Stimulated activated naive CD4-positive, alpha-beta T cell treated with Interleukin-2 at 50 U/mL for 16 hours (primary cell): ENCODE measurements at places on chromosomes 11 and 22.

DNA sequence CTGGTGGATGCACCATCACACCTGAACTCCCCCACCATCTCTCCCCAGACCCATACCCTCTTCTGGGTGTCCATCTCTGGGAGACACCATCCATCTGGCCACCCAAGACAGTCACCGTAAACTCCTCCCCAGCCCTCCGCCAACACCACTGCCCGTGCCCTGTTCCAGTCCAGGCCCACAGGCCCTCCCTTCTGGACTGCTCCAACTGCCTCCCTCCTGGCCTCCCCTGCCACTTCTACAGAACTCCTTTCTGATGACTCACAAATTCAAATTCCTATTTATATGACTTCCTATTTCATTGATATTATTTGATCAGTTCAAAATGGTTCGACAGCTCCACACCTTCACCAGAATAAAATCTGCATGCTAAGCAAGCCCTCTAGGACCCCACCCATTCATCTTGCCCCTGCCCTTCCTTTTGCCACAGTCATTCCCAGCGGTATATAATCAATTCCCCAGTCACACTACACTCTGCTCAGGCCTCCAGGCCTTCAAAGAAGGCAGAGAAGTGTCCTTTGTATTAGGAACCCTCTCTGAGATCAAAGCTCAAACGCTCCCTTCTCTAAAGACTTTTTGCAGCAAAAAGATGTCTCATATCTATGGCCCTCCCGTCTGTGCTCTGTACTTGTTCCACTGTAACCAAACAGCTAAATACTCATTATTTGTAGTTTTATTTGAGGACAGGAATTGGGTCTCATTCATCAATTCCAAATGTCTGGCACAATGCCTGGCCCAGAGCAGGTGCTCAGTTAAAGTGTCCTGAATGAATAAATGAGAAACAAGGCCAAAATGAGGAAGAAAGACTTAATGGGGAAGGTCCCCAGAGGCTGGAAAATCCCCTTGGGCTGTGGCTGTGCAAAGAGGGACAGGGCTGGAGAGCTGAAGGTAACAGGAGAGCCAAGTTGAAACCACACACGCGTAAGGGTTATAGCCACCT is 29.0 kb downstream of the MYH9 start:
- DNase-seq: no peak

DNA sequence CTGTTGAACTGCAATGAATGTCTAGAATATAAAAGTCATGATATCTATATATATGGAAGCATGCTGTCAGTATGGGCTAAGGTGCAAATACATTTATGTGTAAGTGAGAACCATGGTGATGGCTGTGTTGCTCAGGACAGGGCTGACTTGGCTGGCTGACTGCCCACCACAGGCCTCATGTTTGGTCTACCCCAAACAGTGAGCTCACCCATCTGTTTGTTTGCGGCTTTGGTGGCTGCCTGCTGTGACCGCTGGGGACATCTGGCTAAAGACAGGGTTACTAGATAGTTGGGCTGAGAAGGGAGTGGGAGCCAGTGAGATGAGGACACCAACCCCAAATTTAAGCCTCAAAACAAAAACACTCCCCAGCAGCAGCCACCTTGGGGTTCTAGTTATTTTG is 6.3 kb downstream of the CD44 start:
- peak; percentile 50 for DNase-seq

GRCh38 chr11:122796128-122796717 is 42.1 kb upstream of the CRTAM start:
- DNase-seq: peak; percentile 45

DNA sequence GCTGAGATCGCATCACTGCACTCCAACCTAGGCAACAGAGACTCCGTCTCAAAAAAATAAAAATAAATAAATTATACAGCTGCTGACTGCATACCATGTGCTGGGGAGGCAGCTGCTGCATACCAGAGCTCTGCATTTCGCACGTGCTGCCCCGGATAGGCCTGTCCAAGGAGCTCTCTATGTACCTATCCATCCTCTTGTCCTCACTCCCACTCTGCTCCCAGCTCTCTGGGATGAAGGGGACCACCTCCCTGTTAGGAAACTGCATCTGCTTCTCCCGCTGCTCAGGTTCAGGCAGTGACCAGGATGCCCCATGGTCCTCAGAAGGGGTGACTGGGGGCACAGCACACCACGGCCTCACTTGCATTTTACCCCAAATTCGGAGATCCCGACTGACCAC is 302.3 kb downstream of the BRD1 start:
- DNase-seq: no peak

- no peak for DNase-seq
Measured at GRCh38 chr22:44404341-44405020, 91.7 kb upstream of the SHISAL1 start.

DNA sequence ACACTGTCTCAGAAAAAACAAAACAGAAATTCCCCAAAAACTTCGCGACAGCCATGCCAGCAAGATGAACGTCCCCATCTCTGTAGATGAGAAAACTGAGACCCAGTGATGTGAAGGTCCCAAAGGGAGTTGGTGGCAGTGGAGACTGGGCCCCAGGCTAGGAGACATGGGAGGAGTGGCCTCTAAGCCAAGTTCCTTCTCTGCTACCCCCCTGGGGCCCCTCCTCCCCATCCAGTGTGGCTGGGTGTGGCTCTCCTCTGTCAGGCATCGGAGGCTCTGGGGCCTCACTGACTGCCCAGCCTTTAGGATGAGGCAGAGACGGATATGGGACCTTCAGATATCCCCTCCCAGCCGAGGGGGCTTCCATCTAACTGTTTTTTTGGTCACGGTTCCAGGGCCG is 9.8 kb downstream of the RELT start:
- no peak for DNase-seq

DNA sequence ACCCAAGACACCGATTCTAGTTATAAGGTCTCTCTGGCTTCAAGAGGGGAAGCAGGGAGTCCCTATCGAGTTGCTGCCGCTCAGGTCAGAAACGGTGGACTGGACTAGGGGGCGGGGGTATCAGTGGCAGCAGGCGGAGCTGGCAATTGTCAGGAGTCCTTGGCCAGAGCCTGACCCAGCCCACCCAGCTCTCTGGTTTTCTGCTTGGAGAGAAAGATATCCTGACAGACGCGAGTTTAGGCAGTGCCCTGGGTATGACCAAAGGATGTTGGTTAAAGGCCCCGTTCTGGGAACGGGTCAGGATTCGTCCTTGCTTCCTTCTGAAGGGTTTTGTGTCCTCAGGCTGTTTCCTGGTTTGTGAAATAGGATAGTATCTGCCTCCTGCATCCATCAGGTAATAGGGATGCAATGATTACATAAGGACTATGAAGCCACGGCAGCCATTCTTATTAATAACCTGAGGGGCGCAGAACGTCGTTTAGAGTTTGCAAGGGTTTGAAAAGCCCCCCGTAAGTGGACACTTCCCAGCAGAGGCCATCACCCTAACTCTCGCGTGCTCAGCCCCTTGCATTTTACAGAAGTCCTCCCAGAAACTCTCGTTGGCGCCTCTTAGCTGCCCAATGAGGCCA is 700 bp upstream of the DEPDC5 start:
- DNase-seq: no peak

- DNase-seq: peak; percentile 29
Measured at GRCh38 chr11:3855808-3856491, 486 bp downstream of the STIM1 start.

DNA sequence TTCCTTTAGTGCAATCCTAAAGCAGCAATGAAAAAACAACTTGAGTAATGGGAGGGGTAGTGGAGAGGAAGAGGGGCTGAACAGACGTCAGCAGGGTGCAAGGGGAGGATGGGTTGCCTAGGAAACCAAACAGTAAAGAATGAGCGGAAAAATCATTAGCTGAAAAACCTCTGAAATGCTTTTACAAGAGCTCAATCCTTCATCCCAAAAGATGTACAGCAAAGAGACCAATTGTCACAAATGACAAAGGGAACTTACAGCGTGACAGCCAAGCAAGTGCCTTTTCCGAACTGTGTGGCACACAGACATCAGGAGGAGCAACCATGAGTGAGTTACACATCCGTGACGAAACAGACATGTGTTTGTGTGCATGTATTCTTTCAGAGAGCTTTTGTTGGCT is 104.6 kb downstream of the SIK3 start:
- DNase-seq: no peak

DNA sequence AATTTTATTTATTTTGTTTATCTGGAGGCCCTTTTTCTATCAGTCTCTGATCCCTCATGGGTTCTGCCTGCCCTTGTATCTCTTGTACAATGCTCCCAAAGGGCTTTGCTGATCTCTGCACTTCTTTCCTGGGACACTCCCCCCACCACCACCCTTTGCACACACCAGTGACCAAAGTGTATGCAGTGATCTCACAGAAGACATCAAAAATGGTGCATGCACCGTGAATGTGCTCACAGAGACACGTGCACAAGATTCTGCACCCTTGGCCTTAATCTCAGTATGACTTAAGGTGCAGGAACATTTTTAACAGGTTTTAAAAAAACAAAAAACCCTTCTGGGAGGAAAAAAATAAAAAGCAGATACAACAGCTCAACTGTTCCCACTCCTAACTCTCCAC is 12.2 kb upstream of the ADSL start:
- DNase-seq: no peak

- no peak for DNase-seq
Measured at GRCh38 chr22:17707526-17707925, 66.7 kb downstream of the BID start.

GRCh38 chr11:66112601-66113499 is 42.8 kb downstream of the PACS1 start:
- no peak for DNase-seq

DNA sequence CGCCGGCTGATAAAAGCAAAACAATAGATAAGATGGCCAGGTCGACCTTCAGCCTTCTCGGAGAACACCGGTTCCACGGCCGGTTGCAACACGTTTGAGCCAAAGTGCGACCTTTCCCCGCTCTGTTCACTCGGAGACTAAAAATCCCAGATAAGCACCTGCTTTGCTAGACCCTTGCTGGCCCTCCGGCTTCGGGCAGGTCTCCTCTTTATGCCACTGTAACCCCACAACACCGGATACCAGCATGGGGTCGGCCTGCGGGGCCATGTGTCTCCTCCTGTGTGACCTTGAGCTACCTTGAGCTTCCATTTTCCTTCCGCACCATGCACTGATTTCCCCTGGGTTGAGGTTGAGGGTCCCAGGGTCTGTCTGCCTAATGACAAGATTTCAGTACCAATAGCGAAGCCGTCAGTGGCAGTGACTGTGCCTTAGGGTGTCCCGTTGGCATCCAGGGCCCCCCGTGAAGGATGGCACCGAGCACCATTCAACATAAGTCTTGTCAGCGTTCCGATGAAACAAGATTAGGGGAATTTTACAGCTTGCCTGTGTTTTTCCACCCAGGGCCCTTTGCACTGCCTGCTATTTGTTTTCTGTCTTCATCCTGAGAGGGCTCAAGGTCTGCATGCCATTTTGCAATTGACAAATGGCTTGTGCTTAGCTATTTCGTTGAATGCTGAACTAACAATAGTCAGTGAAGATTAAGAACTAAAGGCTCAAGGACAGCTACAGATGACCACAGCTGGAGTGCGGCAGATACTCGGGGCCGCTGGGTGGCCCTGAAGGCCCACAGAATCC is 118.6 kb downstream of the KCNQ1 start:
- DNase-seq: no peak

DNA sequence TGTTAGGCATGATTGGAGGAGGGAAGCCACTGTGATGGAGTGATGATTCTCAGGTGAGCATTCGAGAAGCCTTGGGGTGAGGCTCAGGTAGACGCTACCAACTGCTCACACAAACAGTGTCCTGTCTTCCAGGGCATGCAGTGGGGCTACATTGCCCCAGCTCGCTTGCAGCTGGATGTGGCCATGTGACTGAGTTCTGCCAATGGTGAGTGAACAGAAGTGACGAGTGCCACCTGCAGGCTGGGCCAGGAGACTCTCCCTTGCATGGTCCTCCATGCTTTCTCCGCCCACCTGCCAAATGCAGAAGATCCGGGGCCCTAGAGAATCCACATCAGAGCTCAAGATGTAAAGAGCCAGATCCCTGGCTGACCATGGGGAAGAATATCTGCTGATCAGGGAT is 195.9 kb downstream of the BCR start:
- peak; percentile 18 for DNase-seq

DNA sequence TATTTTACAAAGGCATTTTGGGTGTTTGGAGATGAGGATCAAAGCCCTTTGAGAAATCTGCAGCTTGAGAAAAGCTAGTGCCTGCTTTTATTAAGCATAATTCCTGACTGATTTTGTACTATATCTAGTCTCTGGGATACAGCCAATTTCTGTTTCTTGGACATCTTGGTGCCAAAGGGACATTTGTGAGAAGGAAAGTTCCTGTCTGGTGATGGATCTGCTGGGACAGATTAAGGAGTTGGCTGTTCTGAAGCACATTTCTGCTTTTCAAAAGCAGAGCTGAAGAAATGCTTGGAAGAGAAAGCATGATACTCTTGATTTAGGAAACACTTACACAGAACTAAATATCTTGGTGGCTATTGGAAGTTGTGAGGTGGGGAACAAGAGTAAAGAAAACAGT is 254.6 kb upstream of the CCDC90B start:
- DNase-seq: no peak

GRCh38 chr11:115459563-115459962 is 44.7 kb downstream of the CADM1 start:
- no peak for DNase-seq

DNA sequence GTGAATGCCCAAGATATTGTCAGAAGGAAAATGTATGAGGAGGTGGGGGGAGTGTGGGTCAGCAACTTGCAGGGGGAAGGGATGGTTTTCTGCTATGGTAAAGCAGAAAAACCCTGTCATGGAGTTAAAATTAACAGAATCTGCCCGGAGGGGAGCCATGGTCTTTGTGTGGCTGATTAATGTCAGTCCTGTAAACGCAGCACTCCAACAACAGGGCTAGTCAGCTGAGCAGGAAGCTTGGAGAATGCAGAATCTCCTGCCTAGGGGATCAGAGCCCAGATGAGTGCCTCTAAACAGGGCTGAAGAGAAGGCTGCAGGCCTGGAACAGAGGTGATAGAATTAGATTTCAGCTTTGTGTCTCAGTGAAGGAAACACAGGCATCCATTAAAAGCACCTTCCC is 140.9 kb upstream of the MTNR1B start:
- DNase-seq: no peak

- no peak for DNase-seq
Measured at GRCh38 chr11:44624761-44625221, 59.3 kb downstream of the CD82 start.
